ENCODE measurements at places on chromosomes 5 and 9.

DNA sequence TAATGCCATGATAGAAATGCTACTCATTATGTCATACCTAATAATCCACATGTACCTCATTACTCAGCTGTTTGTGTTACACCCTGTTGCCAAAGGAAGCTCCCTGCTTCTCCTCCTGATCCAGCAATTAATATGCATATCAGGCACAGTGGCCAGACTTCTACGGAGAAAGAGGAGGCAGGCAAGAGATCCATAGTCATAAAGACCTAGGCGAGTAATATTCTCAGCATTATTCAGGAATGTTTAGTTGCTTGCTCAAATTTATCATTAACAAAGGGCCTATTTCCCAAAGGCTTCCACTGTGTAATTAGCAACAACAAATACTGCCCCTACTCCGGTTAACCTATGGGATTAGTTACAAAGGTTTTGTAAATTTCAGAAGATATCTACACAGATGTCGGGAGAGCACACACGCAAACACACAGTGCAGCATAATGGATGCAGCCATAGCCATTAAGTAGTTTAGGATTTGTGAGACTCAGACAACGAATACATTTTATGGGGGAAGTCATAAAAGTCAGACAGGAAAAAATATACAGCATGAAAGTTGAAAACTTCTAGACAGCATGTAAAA lies 192.6 kb downstream of the EFNA5 start:
- no peak for DNase-seq

GRCh38 chr5:96648593-96648992 lies 13.6 kb upstream of the CAST start:
- DNase-seq, result no peak

DNA sequence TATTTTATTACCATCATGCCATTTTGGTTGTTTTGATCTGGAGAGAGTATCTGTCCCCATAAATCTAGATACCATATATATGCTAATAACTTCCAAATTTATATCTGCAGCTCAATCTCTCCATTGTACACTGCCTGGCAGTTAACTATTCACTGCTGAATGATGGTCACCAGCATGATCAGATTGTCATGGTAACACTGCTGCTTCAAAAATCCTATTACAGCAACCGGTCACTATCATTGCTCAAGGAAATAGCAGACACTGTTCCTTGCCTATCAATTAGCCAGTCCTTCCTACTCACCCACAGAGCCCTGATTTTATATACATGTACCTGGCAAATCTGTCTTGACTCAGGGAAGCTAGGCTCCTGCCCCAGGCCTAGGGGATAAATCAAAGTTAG lies 11.5 kb downstream of the REEP5 start:
- DNase-seq, result no peak

- DNase-seq, result no peak
These were observed 266.0 kb downstream of the DTWD2 start for GRCh38 chr5:118722122-118723020.

GRCh38 chr9:136484153-136485048 lies 1.6 kb upstream of the SEC16A start:
- no peak for DNase-seq

GRCh38 chr5:170407062-170407461 lies 17.9 kb upstream of the KCNMB1 start:
- DNase-seq, result no peak

DNA sequence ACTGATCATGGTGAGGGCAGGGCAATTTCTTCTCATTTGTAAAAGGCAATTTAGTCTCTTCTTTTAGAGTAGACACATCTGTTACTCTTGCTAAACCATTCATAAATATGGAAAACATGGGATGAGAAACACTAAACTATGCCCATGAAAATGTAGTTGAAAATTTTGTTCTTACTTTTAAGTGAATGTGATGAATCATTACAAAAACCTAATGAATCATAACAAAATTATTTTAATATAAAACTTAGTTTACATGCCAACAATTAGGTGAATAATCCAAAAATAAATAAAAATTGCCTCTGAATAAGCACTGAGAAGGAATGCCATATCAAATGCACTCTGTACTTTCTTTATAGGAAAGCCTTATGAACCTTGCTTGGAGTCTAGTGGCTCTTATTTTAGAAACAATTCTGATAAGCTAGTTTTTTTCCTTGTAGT lies 297.7 kb upstream of the EFNA5 start:
- no peak for DNase-seq

DNA sequence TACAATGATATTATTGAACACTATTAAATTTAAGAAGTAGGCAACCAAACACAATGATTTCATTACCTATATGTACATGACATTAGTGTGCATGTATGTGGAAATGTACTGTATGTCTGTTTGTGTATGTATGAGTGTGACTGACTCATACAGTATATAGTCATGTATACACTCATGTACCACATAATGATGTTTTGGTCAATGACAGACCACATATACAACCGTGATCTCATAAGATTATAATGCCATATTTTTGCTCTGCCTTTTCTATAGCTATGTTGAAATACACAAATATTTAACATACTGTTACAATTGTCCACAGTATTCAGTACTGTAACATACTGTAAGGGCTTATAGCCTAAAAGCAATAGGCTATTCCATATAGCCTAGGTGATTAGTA lies 19.7 kb downstream of the SVEP1 start:
- DNase-seq, result no peak

- DNase-seq, result no peak
These were observed 279.6 kb downstream of the ARRDC3 start for GRCh38 chr5:91103353-91104061.

GRCh38 chr5:180343831-180344695 lies 9.1 kb downstream of the GFPT2 start:
- DNase-seq, result no peak

GRCh38 chr5:7576023-7576715 lies 180.2 kb downstream of the ADCY2 start:
- no peak for DNase-seq

DNA sequence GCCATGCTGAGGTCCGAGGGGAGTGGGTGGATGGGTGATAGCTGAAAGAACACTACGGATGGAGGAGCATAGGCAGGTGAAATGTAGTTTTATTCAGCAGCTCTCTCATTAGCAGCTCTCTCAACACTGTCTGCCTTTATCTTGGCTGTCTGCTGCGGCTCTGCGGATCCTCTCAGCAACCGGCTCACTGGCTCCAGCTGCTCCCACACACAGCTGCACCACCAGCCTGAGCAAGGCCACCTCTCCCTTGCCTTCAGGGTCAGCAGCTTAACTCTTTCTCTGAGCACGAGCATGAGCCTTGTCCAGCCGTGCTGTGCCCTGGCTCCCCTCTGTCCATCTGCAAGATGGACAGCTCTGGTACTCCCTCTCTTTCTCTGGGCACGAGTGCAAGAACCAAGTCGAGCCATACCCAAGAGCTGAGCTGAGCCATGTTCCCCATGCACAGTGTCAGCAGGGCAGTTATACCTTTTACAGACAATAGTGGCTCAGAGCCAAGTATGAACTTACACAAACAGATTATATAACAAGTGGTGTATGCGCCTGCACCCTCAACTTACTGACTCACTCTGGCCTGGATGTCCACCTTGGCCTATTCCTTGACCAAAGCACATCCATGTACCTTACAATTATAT lies 108.5 kb downstream of the MACIR start:
- no peak for DNase-seq

DNA sequence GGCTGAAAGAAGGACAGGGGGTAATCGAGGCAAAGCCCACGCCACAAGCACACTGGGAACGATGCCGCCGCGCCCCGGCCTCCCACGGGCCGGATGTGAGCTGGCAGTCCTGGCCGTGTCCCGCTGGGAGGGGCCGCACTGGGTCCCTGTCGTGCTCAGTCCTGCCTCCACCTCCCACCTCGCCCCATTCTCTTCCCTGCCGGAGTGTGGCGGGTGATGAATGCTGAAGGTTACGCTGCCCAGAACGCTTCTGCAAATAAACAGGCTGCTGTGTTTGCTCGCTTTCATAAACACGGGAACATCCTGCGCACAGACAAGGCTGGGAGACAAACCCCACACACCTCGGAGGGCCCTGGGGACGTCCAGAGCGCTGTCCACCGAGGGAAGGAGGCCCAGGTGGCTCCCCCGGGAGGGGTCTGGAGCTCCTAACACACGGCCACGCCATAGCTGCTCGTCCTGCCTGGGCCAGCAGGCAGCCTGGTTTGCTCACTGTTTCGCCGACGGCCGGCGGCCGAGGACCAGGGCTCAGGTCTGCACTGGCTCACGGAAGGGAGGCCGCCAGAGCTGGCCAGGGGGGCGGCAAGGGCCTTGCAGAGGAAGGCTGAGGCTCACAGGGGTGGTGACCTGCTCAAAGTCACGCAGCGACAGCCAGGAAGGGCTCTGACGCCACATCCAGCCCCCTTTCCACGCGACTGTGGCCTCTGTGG lies 2.3 kb downstream of the DNLZ start:
- no peak for DNase-seq

DNA sequence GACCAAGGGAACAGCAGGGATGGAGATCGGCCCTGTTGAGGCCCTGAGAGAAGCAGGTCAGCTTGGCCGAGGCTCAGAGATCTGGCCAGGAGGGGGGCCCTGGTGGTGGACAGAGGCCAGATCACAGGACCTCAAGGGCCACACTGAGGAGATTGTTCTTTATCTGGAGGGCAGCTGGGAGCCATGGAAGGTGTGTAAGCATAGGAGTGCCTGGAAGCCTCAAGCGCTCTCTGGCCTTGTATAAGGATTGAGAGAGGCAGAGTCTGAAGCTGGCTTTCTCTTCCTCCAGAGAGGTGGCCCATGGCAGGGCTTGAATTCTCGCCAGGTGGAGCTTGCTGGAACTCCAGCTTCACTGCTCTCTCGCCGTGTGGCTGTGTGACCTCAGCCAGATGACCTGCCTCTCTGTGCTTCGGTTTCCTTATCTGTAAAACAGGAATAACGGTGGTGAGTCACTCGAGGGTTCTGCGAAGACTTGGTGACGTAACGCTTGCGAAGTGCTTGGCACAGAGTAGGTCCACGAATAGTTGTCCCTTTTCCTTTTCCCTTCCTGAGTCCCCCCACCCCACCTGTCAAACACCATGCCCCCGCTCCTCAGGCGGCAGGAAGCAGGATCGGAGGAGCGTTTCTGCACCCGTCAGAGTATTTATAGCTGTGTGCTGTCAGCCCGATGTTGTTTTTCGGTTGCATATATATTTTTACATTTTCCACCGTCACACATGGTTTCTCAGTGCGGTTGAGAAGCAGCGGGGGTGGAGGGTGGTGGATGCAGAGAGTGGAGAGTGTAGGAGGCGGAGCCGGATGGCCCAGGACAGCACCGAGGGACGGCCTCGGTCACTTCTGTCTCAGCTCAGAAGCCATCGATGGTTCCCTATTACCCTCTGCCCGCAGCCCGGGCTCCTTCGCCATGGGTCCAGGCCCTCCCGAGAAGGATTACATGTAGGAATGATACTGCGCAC lies 17.0 kb upstream of the CRB2 start:
- peak; percentile 33 for DNase-seq

GRCh38 chr5:27592231-27592630 lies 553.8 kb upstream of the CDH9 start:
- no peak for DNase-seq

DNA sequence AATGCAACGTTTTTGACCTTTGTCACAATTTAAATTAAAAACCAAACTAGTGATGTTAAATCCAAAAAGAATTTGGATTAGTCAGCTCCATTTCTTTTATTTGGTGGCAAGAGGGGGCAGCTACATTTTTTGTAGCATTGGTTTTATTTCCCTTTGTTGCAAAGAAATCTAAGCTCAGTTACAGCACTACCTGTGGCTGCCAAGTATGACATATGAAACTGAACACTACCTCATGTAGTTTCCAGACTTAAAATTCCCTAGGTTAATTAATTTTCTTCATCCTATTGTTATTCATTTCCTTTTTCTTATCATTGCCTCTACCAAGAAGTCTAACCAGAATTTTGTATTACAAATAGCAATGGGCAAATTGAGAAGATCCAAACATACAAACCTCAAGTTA lies 393.5 kb downstream of the BRINP1 start:
- DNase-seq, result no peak

DNA sequence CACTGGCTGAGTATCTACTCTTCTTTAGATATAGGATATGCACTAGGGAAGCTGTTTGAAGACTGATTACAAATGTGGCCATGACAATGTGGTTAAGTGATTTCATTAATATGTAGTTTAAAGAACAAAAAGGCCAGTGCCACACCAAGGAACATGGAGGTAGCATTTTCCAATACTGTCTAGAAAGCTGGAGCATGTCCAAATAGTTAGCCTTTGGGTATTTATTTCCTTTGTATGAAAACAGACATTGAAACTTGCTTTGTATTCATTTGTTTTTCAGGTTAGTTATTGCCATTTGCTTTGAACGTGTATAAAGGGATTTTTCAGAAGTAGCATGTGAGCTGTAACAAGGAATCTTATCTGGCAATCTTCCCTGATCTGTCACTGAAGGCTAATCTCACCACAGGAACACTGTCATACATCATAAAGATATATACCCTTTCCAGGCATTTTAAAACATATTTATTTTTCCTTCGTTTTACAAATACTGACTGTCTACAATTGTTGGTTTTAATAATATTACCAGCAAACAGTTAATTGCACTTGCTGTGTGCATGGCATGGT lies 93.4 kb downstream of the PLPPR1 start:
- no peak for DNase-seq

DNA sequence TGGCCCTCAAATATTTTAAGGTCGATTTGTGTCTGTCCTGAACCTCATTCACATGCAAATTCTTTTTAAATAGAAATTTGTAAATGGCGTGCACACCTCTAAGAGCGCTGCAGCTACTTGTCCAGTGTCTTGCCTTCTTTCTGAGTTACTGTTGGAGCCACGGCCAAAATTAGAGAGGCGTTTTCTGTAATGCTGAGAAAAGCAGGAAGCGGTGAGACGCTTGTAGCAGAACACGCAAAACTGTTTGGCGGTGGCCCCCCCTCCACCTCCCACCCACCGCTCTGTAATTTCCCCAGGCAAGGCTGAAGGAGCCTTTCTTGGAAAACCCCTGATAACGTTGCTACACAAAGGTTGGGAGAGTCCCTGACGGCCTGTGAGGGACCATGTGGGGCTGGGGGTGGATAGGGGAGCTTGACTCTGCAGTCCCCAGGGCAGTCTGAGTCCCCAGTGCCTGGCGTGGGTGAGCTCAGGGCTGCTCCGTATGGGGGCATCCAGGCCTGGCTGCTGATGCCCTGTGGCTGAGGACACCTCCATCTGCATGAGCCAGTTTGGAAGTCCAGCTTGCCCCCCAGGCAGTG lies 96.5 kb downstream of the GADD45G start:
- DNase-seq, result peak; percentile 59

GRCh38 chr5:78600687-78601414 lies 47.7 kb downstream of the LHFPL2 start:
- DNase-seq, result no peak

- no peak for DNase-seq
These were observed 11.3 kb upstream of the GRHPR start for GRCh38 chr9:37410969-37411785.

- DNase-seq, result no peak
These were observed 11.9 kb downstream of the MSX2 start for GRCh38 chr5:174736331-174736721.

DNA sequence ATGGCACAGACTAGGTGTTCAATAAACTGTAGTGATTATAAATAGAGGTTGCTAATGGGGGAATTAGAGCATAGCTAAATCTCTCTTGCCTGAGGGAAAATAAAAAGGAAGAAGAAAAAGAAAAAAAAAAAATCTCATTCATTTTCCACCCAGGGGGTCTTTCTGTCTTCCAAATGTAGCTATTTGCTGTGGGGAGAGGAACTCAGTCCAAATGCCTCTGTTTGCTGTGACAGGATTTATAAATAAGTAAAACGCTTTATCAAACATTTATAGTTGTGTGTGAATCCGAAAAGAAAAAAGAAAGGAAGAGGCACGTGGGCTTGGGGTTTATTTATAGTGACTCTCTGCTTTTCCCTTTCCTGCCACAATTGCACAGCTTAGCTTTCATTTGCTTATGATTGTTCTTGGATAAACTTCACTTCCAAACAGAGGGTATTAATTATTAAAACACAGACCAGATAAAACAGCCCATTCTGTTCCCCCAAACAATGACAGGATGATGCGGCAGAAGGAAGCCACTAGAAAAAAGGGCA lies 245.7 kb downstream of the ASTN2 start:
- DNase-seq, result no peak

All from T-cell (primary cell).